ENCODE measurements at places on chromosomes 3 and 15.
A peak's percentile ranks its signal among the peaks of the same experiment; 100 is the strongest.

- peak; percentile 76 for DNase-seq
These were observed 74.5 kb downstream of the TLE3 start for GRCh38 chr15:70023064-70023768.

GRCh38 chr15:81085213-81085612 is 48.9 kb upstream of the CFAP161 start:
- DNase-seq, result no peak

GRCh38 chr15:74202452-74203401 is at the start of gene STRA6:
STRA6 (minus strand) TSS chr15:74202787; CDS start chr15:74202267, 520 bp downstream.
- no peak for DNase-seq

- no peak for DNase-seq
These were observed 39.0 kb downstream of the LRTM1 start for GRCh38 chr3:54888873-54889272.

DNA sequence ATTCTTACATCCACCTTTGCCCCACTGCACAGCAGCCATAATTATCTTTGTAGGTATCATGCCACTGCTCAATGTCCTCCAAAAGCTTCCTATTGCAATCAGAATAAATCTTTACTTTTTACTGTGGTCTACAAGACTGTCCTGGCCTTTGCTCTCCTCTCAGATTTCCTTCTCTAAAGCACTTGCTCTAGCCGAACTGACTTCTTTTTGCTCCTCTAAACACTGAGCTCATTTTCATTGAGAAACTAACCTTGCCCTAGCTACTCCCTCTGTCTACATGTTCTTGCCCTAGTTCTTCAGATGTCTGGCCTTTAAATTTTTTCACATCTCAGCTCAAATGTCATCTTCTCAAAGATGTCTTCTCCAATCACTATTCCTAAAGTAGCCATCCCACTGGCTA is 342.8 kb downstream of the TBC1D5 start:
- no peak for DNase-seq

GRCh38 chr15:100810229-100810628 is 69.4 kb upstream of the ALDH1A3 start:
- DNase-seq, result no peak

DNA sequence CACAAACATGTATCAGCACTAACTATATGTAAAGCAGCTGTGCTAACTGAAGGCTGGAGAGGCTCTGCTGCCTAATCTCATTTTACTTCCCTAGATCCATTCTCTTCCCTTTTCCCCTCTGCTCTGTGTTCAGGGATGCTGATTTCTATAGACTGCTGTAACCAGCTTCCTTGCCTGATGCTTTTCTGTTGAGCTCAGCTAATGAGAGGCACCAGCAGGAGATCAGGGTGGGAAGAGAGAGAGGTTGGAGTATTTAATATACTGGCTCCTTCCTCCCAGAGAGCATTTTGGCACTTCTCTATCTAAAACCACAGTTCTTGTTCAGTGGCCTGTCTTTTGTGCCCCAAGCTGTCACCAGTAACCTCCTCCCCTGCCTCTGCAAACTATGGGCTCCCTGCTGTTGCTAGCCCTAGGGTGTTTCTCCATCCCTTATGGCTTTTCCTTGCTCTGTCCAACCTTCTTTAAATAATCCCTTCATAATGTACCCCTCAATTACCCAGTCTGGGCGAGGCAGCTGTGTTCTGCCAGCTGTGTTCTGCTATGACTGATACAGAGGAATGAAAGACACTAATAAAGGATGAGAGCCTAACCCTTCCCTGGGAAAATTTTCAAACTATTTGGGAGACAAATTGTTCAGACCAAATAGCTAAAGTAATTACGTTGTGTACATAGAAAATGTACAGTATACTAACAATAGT is 69.5 kb downstream of the CADPS start:
- no peak for DNase-seq

- DNase-seq, result no peak
These were observed 319.2 kb downstream of the SLC9A9 start for GRCh38 chr3:143529018-143529478.

GRCh38 chr3:178714925-178715832 is 178.9 kb downstream of the KCNMB2 start:
- DNase-seq, result no peak

GRCh38 chr15:68442041-68442440 is 10.1 kb upstream of the ITGA11 start:
- no peak for DNase-seq

DNA sequence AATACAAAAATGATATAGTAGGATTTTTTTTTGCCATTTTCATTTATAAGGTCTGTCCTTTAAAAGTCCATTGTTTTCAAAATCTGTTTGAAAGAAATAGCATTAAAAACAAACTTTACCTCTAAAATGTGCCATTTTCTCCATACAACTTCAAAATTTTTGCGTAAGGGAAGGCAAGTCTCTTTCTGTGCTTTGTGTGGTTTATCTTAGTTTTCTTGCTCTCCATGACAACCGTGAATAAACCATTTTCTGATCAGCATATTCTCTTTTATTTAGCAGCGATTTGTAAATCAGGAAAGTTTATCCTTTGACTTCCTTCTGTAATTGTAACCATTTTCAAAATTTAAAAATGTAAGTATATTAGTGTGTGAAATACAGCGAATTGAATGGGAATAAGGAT is 147.9 kb upstream of the CGNL1 start:
- no peak for DNase-seq

GRCh38 chr3:141378556-141378955 is 10.3 kb downstream of the ZBTB38 start:
- DNase-seq, result no peak

- DNase-seq, result no peak
These were observed 155.7 kb downstream of the EEFSEC start for GRCh38 chr3:128309026-128309425.

DNA sequence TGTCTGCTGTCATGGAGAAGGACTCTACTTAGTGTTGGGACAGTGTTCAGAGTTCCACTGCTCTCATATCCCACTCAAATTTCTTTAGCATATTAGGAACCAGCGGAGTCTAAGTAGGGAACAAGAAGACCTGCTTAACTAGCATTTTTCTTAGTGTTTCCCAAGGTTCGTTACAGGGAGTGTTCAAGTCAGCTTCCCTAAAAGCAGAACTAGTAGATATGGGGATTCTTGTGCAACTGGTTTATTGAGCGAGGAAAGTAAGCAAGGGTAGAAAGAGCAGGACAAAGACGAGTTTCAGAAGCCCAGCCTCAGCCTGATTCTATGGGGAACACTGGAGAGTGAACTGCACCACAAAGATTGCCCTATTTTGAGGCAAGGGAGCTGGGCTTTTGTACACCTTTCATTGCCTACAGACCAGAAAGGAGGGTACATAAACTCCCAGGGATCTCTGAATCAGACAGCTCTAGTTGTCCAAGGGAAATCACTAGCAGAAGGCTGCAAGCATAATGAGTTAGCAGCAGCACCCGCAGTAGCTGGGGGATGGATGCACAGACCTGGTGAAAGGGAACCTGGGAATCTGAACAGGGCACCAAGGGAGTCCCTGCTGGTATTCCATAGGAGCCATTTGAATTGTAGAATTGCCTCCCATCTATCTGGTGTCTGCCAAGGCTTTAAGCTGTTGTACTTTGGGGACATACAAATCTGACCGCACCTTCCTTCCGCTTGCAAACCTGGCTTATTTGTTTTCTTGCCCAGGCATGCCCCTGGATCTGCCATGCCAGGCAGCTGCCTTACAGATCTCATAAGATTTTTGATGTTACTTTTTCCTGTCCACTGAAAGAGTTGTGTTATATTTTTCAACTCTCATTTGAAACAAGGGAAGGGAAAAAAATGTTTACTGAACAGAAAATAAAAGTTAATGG is 15.1 kb downstream of the CMTM7 start:
- no peak for DNase-seq

DNA sequence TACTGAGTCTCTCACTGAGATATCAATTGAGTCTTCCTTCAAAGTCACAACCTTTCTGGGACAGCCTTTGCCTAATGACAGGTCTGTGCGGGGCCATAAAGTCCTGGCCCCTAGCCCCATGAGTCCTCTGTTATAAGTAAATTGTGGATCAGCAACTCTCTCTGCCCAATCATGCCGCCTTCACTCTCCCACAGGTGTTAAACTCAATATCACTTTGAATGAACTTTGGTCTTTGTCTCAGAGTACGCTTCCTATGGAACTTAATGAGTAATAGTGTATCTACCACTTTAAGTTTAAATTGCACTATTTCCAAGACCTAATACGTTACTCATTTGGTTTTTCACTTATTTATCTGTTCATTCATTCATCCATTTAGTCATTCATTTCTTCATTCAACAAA is 826.4 kb downstream of the TUSC7 start:
- no peak for DNase-seq

DNA sequence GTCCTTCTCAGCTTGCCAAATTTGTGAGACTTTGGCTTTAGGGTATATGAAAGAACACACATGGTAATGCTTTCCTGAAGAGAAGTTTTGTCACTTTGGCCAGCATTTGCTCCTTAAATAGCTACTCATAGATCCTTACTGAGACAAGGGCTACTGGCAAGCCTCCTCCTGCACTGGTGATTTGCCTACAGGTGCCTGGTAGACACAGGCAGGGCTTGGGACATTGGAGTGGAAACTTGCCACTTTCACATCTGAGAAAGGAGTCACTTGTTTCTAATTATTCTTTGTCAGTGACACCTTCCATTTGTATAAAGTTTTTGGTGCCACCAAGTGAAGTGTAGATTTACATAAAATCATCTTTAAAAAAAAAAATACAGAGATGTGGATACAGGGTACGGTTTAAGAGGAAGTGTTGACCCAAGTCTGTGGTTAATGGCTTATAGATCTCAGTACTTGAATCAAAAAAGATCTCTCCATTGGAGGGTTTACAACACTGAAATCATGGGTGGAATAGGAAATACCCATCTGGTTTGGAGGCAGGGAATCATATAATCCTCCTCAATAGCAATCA is 132.8 kb upstream of the GADL1 start:
- DNase-seq, result no peak

DNA sequence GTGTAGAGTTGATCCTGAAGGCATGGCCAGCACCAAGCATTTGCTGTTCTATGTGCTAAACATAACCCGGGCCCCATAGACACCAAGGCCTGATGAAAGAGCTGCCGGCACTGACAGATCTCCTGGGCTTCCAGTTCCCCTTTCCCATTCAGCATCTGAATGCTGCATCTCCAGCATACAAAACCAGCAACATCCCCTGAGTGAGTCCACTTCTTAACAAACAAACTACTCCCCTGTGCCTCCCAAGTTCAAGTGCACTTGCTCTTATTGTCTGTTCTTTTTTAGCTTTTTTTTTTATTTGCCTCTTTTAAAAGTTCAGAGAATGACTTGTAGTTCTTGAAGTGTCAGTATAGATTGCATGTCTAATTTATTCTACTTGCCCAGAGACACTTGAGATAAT is 156.0 kb downstream of the EDEM1 start:
- DNase-seq, result no peak

DNA sequence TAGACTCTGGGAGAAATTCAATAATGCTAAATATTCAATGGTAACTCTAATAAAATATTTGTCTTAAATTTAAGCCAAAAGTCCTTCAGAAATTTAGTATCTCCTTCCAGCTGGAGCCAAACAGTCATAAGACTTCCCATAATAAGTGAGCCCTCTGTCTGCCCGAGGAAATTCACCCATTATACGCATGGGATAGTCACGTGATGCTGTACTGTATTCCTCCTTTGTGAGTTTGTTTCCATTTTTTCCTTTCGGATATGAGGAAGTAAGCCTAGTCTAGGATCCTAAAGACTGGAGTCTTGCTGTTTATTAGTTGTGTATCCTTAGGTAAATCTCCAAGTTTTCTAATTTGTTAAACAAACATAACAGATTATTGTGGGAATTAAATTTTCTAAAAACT is 110.4 kb upstream of the PLAAT1 start:
- DNase-seq, result no peak

DNA sequence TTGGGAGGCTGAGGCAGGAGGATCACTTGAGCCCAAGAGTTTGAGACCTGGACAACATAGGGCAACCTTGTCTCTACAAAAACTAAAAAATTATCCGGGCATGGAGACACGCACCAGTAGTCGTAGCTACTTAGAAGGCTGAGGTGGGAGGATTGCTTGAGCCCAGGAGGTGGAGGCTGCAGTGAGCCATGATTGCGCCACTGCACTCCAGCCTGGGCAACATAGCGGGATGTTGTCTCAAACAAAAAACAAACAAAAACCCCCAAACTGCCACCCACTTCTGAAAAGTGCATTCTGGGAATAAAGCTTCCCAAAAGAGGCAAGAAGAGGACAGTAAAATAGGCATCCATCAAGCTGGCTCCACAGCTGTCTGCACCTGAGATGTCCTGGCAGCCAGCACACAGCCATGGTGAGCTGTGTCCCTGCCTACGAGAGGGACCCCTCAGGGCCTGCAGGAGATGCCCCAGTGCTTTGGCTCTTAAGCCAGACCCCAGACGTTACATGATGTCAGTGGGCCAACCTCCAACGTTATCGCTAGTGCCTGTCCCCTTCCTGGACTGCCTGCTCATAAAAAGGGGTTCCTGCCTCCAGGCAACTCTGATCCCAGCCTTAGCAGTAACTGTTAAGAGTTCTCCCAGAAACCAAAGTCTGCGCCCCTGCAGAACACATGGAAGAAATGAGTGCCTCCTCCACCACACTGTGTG is 101.1 kb downstream of the LRIG1 start:
- DNase-seq, result no peak

- no peak for DNase-seq
These were observed 3.5 kb downstream of the TBC1D23 start for GRCh38 chr3:100264242-100264641.

DNA sequence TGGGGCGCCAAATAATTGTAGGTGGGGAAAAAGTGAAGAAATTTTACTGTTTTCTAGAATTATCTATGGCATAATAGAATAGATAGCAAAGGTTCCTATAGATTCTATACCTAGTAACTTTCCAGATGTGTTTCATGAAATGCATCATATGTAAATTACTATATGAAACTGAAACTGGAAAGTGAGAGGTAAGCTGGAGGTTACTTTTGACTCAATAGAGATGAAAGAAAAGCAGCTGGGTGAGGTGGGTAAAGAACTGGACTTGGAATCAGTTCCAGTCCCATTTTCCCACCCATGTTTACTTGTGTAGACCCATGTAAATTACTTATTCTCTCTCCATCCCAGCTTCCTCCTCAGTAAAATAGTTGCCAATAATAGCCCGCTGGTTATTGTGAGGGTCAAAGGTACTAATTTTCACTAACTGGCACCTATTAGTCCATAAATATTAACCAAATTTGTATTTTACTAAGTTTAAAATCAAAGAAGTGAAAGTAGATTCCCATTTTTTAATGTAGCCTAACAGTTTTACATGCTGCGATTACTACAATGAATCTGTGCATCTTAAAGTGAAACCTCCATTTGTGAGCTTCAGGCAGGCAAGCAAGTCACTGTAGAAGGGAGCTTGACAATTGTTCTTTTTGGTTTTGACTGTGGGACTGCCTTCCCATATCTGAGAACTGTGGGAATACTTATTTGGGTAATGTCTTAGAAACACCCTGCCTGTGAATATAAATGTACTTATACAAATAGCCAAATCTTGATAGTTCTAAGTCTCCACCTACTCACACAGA is 312.1 kb downstream of the SLC9A9 start:
- no peak for DNase-seq

DNA sequence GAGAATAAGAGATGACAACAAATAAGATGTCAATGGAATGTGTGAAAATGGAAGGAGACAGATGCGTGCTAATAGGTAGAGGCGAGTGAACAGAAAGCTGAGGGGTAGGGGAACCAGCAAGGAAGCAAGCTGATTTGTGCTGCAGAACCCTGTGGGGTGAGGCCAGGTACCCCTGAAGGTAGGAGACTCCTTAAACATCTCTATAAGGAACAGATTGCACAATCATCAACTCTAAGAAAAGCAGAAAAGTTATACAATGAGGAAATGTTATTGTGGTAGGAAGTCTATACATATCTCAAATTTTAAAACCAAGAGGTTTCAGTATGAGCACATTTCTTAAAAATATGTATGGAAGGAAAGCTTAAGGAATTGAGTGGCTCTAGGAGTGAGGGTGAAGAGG is 315.0 kb upstream of the TPM1 start:
- DNase-seq, result no peak

GRCh38 chr3:151871639-151872468 is 1.6 kb upstream of the SUCNR1 start:
- no peak for DNase-seq
